Activated T-cell treated with anti-CD3 and anti-CD28 coated beads, Interleukin-2, amount 50 U/mL, for 72 hours (primary cell): ENCODE measurements at places on chromosomes 3 and 15.

DNA sequence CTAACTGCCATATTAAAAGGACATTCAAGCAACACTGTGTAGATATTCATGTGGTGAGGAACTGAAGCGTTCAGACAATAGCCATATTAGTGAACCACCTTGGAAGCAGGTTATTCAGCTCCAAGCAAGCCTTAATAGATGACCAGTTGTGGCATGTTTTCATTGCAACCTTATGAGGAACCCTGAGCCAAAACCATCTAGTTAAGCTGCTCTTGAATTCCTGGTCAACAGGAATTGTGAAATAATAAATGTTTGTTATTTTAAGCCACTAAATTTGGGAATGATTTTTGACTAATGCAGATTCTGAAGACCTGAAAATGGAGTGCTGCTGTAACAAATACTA is 73.0 kb downstream of the SPRED1 start:
- H3K36me3 ChIP-seq = no peaks in the 10 kb centered on the region
- H3K27me3 ChIP-seq = no peaks in the 10 kb centered on the region
- no peak overlapping the region for H3K27ac ChIP-seq
- H3K4me1 ChIP-seq = no peaks in the 10 kb centered on the region
- no peak for DNase-seq

GRCh38 chr3:99638167-99638948 is at the start of gene COL8A1:
Gene COL8A1, plus strand, starts transcription at chr3:99638594. Its CDS starts 152,089 bp downstream, at chr3:99790683.
- H3K36me3 ChIP-seq = peaks cover 1% of the 10 kb centered on the region
- H3K4me3 ChIP-seq = peak within 1 kb of the TSS; percentile 82

DNA sequence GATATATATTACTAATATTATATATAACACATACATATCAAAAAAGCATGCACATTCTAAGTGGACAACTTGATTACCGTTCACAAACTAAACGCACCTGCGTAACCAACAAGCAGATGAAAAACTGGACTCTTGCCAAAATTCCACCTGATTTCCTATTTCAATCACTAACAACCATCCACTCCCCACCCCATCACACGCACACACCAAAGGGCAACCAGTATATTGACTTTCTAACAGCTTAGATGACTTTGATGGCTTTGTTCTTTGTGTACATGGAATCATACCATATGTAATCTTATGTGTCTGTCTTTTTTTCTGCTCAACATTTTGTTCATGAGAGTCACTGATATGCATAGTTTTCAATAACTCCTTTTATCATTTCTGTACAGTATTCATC is 496.8 kb upstream of the ARRDC4 start:
- no peak overlapping the region for H3K27ac ChIP-seq
- no peaks in the 10 kb centered on the region for H3K4me1 ChIP-seq
- no peak overlapping the region for H3K4me3 ChIP-seq
- DNase-seq = no peak
- no peaks in the 10 kb centered on the region for H3K27me3 ChIP-seq

DNA sequence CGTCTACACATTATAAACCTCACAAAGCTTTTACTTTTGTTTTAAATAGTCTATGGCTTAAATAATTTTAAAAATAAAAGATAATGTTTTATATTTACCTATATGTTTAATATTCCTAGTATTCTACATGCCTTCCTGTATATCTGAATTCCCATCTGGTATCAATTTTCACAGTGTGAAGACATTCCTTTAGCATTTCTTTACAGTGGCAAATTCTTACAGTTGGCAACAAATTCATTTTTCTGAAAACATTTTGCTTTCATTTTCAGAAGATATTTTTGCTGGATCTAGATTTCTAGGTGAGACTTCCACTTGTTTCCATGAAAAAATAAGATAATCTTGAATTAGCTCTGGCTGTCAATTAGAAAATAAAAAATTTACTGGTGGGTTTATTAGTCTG is 471.4 kb upstream of the NAALADL2 start:
- no peak for DNase-seq
- H3K36me3 ChIP-seq = no peaks in the 10 kb centered on the region
- no peak overlapping the region for H3K4me3 ChIP-seq
- H3K27ac ChIP-seq = no peak overlapping the region

DNA sequence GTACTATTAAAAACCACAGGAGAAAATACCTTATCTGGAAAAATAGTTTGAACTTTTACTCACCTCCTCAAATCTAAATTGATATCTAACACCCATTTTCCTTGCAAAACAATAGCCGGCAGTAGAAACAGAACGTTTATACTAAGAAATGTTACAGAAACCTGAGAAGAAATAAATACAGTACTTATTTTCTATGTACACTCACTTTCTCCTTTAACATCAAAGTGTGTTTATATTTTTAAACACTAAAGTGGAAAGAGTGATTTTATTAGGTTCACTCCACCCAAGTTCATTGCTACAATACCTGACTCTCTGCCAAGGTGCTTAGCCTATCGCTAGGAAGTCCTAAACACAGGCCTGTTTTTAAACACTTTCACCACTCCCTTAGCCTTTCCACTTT is 87.8 kb upstream of the TJP1 start:
- H3K27ac ChIP-seq = no peak overlapping the region
- DNase-seq = no peak
- H3K27me3 ChIP-seq = peaks cover 30% of the 10 kb centered on the region
- H3K4me3 ChIP-seq = no peak overlapping the region
- H3K36me3 ChIP-seq = peaks cover 11% of the 10 kb centered on the region
- no peaks in the 10 kb centered on the region for H3K4me1 ChIP-seq

- H3K27ac ChIP-seq = no peak overlapping the region
- no peak for DNase-seq
- H3K36me3 ChIP-seq = no peaks in the 10 kb centered on the region
- no peak overlapping the region for H3K4me3 ChIP-seq
These were observed 120.0 kb upstream of the CTDSPL start for GRCh38 chr3:37741644-37742043.
